DMS153 (cell line): ENCODE measurements at places on chromosomes 16 and 17.

- DNase-seq, result peak; percentile 77
These were observed 10.8 kb upstream of the ANKS4B start for GRCh38 chr16:21222495-21223337.

DNA sequence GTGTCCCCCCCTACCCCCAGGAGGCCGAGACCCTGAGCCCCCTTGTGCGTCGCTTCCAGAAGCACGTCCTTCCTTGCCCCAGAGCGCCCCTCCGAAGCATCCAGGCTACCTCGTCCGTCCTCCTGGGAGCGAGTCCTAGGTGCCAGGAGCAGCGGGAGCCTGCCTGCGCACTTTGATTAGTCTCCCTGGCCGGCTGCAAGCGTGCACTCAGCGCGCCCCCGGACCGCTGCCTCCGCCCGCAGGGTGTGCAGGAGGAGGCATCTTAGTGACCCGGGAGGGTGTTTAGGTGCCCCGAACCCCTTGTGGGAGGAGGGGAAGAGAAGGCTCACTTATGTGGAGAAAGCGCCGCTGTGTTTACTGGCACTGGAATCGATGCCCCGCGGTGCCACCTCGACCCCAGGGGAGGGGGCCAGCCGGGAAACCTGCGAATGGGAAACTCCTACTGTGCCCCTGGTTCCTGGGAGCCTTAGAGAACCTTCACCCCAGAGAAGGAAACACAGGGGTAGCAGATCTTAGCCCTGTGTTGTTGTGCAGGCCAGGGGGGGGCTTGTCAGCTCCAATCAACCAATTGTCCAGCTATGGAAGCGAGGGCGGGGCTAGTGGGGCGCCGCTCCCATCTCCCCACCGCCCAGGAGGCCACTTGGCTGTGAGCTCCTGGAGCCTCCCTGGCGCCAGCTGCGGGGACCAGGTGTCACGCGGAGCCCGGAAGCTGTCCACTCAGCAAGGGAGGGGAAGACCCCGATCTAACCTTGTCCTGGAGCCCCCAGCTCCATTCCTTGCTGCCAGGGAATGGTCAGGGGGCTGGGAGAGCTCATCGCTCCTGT, 922.8 kb upstream of the EEF2KMT start:
- peak; percentile 32 for DNase-seq

DNA sequence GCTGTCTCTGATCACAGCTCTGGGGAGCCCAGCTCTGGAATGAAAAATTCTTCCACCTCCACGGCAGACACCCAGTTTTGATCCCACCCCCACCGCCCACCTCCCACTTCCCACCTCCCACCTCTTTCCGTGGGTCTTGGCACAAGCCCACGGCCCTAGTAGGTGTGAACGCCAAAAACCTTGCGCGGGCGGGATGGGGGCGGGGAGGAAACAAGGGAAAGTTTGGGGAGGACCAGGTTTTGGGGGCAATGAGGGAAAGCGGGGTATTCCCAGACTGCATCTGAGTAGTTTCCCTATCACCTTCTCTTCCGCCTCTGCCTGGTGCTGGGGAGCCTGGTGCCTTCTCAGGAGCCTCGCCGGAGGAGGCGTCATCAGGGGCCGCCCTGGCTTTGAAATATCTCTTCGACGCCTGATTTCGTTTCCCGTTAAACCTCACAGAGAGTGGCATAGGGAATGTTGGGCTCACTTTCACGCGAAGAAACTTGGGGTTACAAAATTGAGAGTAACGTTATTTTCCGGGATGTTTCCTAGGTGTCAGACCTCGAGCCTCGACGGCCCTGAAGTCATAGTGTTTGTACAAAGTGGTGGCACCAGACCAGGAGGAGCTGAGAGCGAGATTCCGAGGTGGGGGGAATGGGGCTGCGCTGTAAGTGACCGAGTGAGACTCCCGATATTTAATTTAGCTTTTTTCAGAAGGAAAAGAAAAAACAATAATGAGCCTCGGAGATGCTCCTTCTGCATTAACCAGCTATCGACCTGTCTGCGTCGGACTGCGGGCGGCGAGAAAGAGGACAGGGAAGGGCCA, 1.6 kb upstream of the IRX3 start:
- no peak for DNase-seq

DNA sequence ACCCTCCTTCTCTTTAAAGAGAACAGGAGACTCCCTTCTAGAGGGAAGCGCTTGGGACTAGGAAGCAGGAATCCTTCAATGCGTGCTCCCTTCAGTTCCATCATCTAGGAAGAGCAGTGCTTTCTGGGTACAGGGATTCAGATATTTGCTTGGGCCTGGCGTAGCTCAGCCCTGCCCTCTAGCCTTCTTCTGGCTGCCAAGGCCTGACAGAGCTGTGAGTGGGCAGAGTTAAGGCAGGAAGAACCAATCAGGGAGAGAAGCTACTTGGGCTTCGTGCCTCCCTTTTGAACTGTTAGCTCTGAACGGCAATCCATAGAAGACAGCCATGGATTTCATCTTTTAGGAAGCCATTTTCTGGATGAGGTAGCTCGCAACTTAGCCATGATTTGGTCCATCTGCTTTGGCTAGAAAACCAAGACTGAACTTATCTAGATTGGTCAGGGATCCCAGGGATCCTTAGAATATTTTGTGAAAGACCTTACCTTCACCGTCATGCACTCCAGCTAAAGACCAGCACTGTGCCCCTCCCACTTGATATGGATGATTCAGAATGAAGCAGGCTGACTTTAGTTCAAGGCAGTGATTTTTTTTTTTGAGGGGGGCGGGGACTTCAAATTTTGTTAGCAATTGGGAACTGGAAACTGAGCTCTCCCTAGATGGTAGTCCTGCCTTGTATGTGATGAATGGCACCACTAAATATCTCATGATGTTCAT, 2.5 kb upstream of the CORO6 start:
- DNase-seq, result peak; percentile 36

- DNase-seq, result no peak
These were observed 30.1 kb downstream of the ACSF3 start for GRCh38 chr16:89123831-89124100.

GRCh38 chr17:31564883-31565301, 173.4 kb downstream of the RAB11FIP4 start:
- DNase-seq, result no peak

- no peak for DNase-seq
These were observed 499.8 kb downstream of the WWOX start for GRCh38 chr16:78599271-78599670.

GRCh38 chr17:29357821-29358232, 32.3 kb upstream of the TAOK1 start:
- DNase-seq, result no peak

DNA sequence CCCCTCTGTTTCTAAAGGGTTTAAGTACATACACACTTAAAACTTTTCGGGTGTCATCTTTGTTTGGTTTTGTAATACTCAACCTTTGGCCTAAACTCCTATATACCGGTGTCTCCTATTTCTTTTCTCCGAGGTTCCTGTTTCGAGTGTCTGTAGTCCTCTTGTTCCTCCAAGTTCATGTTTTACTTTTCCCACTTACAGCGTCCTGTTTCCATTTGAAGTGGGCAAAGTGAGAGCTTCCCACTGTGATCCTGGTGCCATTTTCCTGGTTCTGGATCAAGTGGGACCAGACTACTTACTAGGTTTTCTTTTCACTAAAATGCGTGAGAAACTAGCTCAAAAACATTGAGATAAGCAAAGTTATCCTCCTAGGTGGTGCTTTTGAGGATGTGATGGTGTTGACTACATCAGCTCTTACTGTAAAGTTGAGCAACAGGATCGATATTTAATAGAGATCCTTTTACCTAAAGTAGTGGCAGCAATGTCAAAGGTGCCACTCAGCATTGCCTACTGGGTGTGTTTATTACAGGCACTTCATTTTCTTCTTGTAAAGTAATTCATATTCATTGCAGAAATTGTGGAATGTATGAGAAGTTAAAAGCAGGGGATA, 1.3 kb downstream of the PSMD3 start:
- DNase-seq, result no peak

GRCh38 chr16:50102051-50102746, 36.4 kb downstream of the HEATR3 start:
- no peak for DNase-seq

GRCh38 chr17:82217120-82217529, 4.5 kb upstream of the CCDC57 start:
- no peak for DNase-seq

GRCh38 chr16:78483124-78483992, 383.9 kb downstream of the WWOX start:
- no peak for DNase-seq

DNA sequence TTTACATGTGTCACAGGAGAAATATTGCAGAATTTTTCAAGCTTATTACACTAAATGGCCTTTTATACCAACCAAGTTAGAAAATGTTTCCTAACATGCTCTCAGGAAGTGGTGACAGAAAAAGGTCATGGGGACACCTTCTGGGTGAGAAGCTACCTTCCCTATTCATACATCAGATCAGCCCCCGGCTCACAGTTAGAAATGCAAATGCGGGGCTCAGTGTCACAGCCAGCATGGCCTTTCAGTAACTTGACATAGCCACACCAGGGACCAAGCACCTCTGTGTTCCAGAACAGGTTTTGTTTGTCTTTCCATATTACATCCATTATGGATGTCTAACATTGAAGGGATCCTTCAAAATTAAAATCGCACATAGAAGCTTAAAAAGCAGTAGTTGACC, 59.5 kb downstream of the CHD9NB start:
- DNase-seq, result no peak

GRCh38 chr16:3508736-3509135, 7.9 kb downstream of the CLUAP1 start:
- no peak for DNase-seq

- DNase-seq, result no peak
These were observed 63.5 kb downstream of the SPACA3 start for GRCh38 chr17:33055171-33055611.

DNA sequence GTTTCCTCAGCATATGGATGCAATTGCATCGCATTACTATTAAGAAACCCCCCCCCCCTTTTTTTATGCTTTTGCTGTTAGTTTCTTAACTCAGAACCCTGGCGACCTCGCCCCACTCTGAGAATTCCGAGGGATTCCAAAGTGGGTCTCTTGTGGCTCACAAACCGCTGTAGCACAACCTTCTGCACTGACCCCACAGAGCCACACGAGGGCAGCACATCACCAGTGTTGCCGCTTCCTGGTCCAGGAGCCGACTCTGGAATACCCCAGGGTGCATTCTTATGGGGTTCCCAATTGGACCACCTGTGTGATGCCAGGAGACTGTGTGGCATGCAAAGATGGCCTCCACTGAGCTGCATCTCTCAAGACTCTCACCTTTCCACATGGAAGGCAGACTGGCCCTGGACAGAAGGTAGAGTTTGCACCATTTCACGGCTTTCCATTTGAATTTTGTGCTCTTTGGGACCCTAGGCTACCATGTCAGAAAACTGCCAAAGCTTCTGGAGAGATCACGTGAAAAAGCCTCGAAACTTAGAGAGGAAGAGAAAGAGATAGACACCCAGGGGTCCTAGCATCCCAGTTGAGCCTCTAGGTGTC, 432.7 kb upstream of the ASIC2 start:
- peak; percentile 3 for DNase-seq

DNA sequence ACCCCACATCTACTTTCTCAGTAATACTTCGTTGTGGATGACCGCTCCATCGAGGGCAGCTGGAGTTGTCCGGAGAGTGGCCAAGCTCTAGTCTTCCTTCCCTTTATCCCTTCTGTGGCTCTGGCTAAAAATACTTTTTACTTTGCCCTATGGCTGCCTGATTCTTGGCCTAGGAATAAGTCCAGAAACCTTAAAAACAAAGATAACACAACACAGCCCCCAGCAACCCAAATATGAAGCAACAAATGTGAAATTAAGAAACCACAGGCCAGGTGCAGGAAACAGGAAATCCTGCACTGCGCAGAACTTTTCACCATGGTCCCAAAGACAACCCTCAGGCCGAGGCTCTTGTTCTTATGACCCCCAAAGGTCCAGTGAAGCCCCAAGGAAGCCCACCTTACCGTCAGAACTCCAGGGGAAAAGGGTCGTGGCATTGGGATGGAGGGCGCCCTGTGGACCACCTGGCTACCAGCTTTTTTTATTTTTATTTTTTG, 26.0 kb downstream of the TK2 start:
- DNase-seq, result no peak

GRCh38 chr17:77391668-77392375, 251.1 kb downstream of the SEC14L1 start:
- no peak for DNase-seq

- DNase-seq, result no peak
These were observed 54.9 kb downstream of the RGS9 start for GRCh38 chr17:65191811-65192740.

GRCh38 chr16:50340578-50340977, 28.2 kb downstream of the BRD7 start:
- no peak for DNase-seq

- DNase-seq, result no peak
These were observed 253.6 kb downstream of the CDH13 start for GRCh38 chr16:82880346-82880745.

- peak; percentile 78 for DNase-seq
These were observed 9.5 kb upstream of the ARL4D start for GRCh38 chr17:43389046-43389947.

DNA sequence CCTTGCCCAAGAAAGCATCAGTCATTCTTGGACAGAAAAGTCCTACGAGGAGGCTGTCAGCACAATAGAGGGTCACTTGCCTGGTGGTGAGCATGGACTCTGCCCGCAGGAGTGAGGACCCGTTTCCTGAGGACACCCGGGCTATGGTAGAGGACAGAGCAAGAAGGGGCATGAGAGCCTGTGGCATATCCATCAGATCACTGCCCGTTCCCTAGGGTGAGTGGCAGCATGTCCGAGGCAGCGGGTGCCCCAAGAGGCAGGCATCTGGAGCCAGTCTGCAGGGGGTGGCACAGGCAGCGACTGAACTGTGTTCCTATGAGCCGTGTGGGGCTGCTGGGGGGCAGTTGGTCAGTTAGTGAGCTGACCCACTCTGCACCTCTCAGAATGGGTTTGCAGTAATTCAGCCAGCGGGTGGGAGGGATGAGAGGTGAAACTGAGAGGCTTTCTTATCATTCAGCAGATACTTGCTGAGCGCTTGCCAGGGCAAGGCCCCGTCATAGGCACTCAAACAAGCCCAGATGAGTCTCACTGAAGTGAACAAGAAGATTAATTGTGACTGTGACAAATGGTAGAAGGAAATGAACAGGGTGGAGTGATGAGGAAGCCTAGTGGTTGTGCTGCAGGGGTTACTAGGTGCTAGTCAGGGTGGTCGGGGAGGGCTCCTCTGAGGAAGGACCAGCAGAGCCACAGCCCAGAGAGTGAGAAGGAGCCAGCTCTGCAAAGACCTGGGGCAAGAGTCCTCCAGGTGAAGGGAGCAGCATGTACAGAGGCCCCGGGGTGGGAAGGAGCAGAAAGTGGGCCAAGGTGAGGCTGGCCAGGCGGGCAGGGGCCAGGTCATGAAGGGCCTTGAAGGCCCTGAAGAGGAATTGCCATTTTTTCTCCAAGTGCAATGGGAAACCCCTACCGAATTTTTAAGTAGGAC, 87.9 kb downstream of the CLEC16A start:
- no peak for DNase-seq

- DNase-seq, result no peak
These were observed 64.2 kb downstream of the FOXK2 start for GRCh38 chr17:82583720-82584234.

- no peak for DNase-seq
These were observed 1494.7 kb downstream of the CDH8 start for GRCh38 chr16:60541535-60541934.
